Stimulated activated CD4-positive, alpha-beta T cell treated with anti-CD3 and anti-CD28 coated beads, TNF-alpha, amount 100 ng/mL, for 1 hour (primary cell): ENCODE measurements at places on chromosomes 11 and 22.
A peak's percentile ranks its signal among the peaks of the same experiment; 100 is the strongest.

GRCh38 chr11:108752297-108752751, 87.5 kb downstream of the DDX10 start:
- DNase-seq, result no peak

DNA sequence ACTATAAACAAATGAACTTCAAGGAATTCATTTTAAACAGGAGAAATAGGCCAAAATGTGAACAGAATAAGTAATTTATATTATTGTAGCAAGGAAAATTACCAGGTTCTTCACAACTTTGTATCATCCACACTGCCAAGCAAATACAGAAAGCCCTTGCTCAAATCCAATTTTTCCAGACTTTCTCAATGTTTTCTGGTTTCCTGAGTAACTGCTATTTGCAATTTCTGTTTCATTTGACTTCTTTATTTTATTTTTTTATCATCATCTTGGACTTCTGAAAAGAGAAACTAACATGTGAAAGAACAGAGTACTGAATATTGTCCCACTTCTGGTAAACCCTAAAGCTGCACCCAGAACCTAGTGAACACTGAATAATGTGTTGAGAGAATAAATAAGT, 61.0 kb downstream of the SLC1A2 start:
- DNase-seq, result no peak

- no peak for DNase-seq
These were observed 20.3 kb upstream of the MICAL2 start for GRCh38 chr11:12090061-12090591.

- no peak for DNase-seq
These were observed 25.7 kb upstream of the GAL start for GRCh38 chr11:68658661-68659060.

DNA sequence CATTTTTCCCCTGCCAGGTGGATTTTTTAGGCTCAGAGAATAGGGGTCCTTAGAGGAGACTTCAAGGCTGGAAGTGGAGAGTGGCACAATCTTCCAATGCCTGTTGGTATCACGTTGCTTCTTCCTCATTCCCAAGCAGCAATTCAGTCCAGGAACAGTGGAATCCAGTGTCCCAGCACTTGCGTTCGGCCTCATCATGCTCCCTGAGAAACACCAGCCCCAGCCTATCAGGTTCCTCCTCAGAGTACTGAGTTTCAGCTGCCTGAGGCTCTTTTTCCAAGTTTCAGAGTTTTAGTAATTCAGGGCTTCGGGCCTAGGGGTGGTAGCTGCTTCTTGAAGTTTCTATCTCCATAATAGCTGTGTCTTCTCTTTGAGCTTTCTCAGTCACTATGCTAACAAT, 31.9 kb upstream of the NRGN start:
- DNase-seq, result no peak

GRCh38 chr11:1336836-1337646, 27.6 kb upstream of the TOLLIP start:
- DNase-seq, result peak; percentile 38

- no peak for DNase-seq
These were observed 547.9 kb downstream of the BUD13 start for GRCh38 chr11:116224889-116225200.

GRCh38 chr11:112999520-112999919, 38.3 kb downstream of the NCAM1 start:
- DNase-seq, result no peak

- no peak for DNase-seq
These were observed 68.4 kb upstream of the PRODH start for GRCh38 chr22:19004471-19004870.

- no peak for DNase-seq
These were observed 6.5 kb downstream of the PTPMT1 start for GRCh38 chr11:47571895-47572294.

DNA sequence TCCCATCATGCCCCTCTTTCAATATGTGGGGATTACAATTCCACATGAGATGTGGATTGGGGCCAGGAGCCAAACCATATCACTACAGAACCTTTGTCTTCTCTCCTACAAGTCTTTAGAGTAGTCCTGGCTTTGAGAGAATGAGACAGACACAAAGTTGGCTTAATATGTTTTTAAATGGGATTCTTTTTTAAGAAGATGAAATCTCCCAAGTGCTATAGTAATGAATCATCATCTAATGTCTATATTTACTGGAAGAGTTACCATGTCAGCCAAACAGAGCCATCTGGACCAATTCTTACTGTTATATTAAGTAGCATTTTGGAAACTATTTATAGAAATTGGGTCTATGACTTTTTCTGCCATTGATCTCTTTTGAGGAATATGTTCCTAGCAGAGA, 38.1 kb upstream of the CARD18 start:
- no peak for DNase-seq
